Kidney (tissue), 22 donors: ENCODE measurements at places on chromosomes 7 and 10. TPM values are rescaled to one million over a fixed set of nuclear protein-coding genes. Genes with fewer than 3 reads are reported as not detected.

Gene ACHE
- 1.6 TPM for polyA plus RNA-seq

Gene PNLIP
- not detected for polyA plus RNA-seq

Gene C7orf33
- polyA plus RNA-seq, result not detected

Gene SDK1
- 2.0 TPM for polyA plus RNA-seq

Gene HTR5A
- polyA plus RNA-seq, result not detected

DNA sequence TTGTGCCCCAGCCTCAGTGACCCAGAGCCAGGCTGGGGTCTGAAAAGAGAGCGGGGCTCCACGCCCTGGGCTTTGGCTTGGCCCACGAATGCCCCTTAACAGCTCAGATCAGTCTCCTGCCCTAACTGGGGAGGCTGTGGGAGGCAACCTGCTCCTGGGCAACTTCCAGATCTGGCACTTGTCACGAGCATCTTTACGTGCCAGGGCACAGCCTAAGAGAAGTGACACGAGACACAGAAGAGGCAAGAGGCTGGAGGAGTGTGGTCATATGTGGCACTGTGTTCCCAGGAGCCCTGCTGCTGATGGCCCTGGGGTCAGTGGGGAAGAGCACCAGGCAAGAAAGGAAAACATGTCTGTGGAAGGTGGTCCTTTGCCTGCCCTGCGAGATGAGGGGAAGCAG lies 97.8 kb upstream of the BTBD16 start:
- no peak for DNase-seq

GRCh38 chr10:67438605-67439304 lies 257.2 kb downstream of the CTNNA3 start:
- no peak for DNase-seq

- DNase-seq, result peak; percentile 75
Observed at GRCh38 chr10:114042895-114043531, 653 bp upstream of the ADRB1 start.

- no peak for DNase-seq
Observed at GRCh38 chr7:109246330-109247077, 676.8 kb downstream of the DNAJB9 start.

DNA sequence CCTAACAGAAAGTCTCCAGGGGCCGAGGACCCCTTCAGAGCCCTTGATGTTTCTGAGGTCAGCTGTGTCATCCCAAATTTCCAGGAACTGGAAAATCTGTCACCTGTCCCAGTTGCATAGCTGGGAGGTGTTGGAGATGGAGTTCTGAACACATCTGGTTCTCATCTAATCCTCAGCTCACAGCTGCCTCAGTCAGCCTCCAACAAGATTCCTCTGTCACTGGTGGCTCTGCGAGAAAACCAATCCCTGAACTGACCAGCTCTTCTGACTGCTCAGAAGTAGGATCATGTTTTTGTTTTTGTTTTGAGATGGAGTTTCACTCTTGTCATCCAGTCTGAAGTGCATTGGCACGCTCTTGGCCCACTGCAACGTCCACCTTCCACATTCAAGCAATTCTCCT lies 37.6 kb upstream of the MYL10 start:
- DNase-seq, result peak; percentile 55

GRCh38 chr7:152759949-152760853 lies 649 bp downstream of the ACTR3B start:
- DNase-seq, result peak; percentile 61

DNA sequence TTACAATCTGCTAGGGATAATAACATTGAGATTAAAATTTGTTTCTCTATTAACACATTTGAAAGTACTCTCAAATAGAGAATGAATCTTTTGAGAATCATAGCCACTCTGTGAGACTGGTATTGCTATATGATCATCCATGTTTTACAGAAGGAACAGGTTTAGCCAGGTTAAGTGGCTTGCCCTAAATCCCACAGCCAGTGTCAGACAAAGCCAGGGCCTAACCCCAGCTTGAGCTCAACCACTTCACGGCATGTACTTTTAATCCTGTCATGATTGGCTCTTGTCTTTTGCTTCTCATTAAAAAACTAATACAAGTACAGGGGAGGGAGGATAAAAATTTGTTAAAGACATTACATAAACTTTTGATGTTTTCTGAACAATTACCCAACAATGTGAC lies 3.8 kb upstream of the ZNRF2 start:
- no peak for DNase-seq

- DNase-seq, result no peak
Observed at GRCh38 chr7:42189535-42189934, 47.5 kb downstream of the GLI3 start.

GRCh38 chr7:74289659-74290552 lies 699 bp downstream of the CLIP2 start:
- DNase-seq, result peak; percentile 34

- DNase-seq, result peak; percentile 96
Observed at GRCh38 chr7:103074519-103075336, at the start of the genes ARMC10 and FBXL13. Gene ARMC10 (plus strand): TSS chr7:103075140. CDS start chr7:103075273, 133 bp downstream. Gene FBXL13 (minus strand): TSS chr7:103074796.

GRCh38 chr7:21763818-21764217 lies 181.9 kb downstream of the CDCA7L start:
- no peak for DNase-seq

GRCh38 chr7:42432644-42433043 lies 195.6 kb upstream of the GLI3 start:
- peak; percentile 82 for DNase-seq

- DNase-seq, result no peak
Observed at GRCh38 chr7:29328045-29328444, 133.5 kb downstream of the CHN2 start.

- DNase-seq, result no peak
Observed at GRCh38 chr10:299969-300368, 164.7 kb downstream of the ZMYND11 start.

DNA sequence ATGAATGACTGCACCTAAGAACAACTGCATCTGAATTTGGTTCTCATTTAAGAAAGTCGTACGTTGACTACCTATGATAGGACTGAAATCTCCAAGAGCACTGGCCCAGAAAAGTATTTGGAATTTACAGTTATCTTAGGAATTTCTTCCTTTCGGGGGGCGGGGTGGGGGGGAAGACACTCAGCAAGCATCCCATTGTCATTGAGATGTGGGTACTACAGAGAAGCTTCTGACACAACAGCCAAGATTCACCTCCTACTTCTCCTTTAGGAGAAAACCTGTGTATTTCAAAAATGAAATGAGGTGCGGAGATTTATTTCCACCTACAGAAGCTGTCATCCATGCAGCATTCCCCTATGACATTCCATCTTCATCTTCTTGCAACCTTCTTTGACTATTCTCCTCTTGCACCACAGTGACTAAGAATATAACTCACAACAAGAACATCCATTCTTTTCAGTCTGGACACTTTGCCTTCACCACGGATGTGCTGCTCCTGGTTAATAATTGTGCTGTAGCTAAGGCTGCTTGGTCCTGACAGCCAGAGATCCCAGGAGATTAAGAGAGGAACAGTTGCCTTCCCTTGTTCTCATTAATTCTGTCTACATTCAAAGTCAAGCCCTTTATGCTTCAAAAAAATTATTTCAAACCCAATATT lies 98.4 kb upstream of the FRMD4A start:
- DNase-seq, result no peak

- DNase-seq, result peak; percentile 85
Observed at GRCh38 chr7:39746103-39746819, 122.9 kb downstream of the RALA start.

GRCh38 chr7:149887311-149887710 lies 13.5 kb downstream of the ATP6V0E2 start:
- DNase-seq, result no peak
